ENCODE measurements at places on chromosomes 2 and 18. TPM values are rescaled to one million over a fixed set of nuclear protein-coding genes. Genes with fewer than 3 reads are reported as not detected.

- DNase-seq = no peak
These were observed 785.0 kb downstream of the SUCLG1 start for GRCh38 chr2:83674050-83674449.

- DNase-seq = no peak
These were observed 41.9 kb downstream of the PRKD3 start for GRCh38 chr2:37282746-37283145.

GRCh38 chr2:157160111-157160510, 97.4 kb upstream of the GALNT5 start:
- no peak for DNase-seq

GRCh38 chr2:69436596-69436937, 668 bp downstream of the NFU1 start:
- peak; percentile 13 for DNase-seq

GRCh38 chr2:223947711-223948205, 2.6 kb upstream of the WDFY1 start:
- no peak for DNase-seq

- no peak for DNase-seq
These were observed 56.2 kb upstream of the LRRTM4 start for GRCh38 chr2:77578354-77578753.

DNA sequence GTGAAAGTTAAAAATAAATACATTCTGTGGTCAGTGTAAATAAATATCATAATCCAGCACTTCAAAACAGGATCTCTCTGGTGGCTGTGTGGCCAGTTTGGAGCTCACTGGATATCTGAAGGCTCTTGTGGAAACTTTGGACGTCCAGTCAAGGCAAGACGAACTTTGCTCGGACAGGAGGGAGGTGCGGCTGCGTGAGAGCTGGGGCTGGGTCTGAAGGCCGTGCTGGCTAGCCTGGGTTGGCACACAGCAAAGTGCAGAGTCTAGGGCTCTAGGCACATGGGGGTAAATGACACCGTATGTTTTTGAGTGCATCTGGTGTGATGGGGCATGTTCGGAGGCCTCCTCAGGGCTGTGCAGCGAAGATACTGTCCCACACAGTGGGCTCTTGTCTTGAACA, 78.9 kb upstream of the TXNDC2 start:
- DNase-seq = no peak

DNA sequence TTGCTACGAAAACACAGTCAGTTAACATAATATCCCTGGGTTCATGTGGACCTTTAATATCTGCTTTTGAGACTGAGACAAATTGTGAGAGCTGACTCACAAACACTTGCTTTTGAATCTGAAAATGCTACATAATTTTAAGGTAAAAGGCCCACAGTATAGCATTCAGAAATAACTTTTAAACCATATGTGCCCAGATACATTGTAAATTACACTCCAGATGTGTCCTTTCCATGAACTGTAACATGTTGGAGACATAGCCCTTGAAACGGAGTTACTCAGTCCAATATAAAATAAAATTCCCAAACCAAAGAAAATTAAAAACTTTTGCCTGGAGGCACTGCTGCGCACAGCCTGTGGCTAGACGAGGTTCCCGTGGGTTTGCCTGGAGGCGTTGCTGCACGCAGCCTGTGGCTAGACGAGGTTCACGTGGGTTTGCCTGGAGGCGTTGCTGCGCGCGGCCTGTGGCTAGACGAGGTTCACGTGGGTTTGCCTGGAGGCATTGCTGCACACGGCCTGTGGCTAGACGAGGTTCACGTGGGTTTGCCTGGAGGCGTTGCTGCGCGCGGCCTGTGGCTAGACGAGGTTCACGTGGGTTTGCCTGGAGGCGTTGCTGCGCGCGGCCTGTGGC, 131.9 kb upstream of the ALKAL2 start:
- no peak for DNase-seq

- no peak for DNase-seq
These were observed 254.1 kb downstream of the TRIB2 start for GRCh38 chr2:12970861-12971260.

DNA sequence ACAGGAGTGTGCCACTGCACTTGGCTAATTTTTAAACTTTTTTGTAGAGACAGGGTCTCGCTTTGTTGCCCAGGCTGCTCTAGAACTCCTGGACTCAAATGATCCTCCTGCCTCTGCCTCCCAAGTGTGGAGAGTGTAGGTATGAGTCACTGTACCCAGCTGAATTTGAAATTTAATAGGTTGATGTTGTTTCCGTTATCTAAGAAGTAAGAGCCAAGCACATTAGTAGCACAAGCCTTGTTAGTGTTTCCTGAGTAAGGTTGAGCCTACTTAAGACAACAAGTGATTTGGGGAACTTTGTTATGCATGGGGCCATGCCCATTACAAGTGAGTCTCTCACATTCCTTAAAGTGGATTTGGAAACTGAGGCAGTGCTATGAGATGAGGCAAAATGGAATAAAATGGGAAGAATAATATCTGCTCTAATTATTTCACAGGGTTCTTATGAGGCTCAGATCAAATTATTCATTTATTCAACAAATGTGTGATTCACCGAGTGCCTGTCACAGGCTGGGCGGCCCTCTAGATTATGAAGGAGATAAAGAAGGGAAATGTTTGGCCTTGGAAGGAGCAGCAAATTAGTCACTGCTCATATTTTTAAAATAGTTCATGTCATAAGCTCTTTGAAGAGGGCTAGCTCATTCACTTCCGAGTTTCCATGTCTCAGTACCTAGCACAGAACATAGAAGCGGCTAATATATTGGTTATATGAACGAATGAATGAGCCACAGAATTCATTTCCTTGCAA, 217.2 kb downstream of the LDLRAD4 start:
- DNase-seq = no peak

- no peak for DNase-seq
These were observed 6.3 kb upstream of the GAL3ST2 start for GRCh38 chr2:241770185-241770935.

DNA sequence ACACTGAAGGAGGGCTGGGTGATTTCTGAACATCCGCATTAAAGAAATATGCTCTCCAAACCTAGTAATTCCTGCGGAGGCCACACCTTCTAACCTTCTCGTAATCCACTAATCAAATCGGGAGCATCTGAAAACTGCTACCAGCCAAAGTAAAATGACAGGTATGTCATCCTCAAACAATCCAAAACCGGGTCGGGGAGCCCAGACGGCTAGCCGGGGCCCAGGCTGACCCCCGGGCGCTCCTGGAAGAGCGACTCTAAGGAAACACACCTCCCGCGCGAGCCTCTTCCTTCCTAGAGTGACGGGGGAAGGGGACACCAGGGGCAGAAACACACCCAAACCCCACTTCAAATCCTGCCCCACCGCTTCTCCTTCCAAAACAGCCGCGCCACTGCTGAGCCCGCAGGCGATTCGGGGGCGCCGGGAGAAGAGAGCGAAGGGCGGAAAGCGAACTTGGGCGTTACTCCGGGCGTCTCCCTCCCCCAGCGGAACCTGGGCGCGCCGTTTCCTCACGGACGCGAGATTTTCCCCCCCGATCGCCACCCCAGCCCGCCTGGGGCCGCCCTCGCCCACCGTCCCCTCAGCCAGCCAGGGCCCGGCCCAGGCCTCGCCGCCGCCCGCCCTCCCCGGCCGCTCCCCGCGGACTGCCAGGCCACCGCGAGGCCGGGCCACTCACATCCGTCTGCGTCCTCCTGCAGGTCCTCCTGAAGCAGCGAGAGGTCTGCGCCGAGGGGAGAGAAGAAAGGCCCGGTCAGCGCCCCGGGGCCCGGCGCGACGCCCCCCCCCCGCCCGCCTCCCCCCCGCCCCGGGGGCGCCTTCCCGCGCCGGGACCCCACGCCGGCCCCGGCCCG, 584 bp downstream of the PPP4R1 start:
- DNase-seq = no peak

DNA sequence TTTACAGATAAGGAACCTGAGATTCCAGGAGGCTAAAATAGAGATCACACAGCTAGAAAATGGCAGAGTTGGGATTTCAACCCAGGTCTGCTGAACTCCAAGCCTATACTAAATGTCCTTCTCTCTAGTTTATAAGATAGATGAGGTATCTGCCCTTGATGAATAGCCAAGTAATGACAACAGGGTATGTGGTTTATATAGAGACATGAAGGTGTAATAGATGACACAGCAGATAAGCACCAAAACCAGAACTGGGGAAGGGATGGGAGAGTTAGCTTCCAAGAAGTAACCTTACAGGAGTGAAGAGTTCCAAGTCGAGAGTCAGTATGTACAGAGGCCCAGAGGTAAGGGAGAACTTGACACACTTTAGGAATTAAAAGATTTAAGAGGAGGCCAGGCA, 104.7 kb upstream of the UBXN4 start:
- no peak for DNase-seq

DNA sequence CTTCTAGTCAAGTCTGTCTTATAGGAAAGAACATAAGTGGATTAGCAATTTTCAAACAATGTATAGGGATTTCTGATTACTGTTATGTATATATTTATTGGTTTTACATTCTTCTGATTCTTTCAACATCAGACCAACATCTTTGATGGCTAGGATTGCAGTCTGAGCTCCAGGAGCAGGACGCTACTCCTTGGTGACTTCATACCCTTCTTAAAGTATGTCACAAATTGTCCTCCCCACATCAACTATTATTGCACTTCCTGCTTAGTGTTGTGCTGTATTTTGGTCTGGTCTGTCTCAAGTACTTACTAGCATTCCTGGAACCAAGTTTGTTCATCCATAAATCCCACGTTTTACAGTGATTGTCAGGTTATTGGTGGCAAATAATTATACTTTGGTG, 49.0 kb downstream of the MAP2 start:
- DNase-seq = no peak

- DNase-seq = no peak
These were observed 11.9 kb upstream of the IL1R1 start for GRCh38 chr2:102130647-102130991.

GRCh38 chr2:74700643-74701372, 46.8 kb downstream of the SEMA4F start:
- no peak for DNase-seq

- DNase-seq = no peak
These were observed 101.3 kb upstream of the SALL3 start for GRCh38 chr18:78878335-78878734.

- no peak for DNase-seq
These were observed 52.4 kb downstream of the LPIN1 start for GRCh38 chr2:11798701-11799435.

DNA sequence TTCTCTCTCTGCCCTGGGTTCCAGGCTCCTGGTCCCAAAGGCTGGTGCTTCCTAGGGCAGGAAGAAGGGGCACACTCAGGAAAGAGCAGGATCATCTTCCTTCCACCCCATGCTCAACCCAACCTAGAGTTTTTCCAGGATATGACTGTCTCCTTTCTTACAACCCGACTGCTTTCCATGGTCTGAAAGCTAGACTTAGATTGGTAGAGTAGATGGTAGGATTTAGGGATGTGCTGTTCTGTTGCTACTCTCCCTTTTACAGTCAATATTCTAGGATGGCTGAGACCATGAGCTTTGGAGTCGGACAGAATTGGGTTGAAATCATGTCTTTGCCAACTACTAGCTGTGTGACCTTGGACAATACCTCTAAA, 45.9 kb upstream of the IGFBP5 start:
- no peak for DNase-seq

GRCh38 chr2:218875692-218876246, 4.9 kb upstream of the WNT10A start:
- DNase-seq = no peak

GRCh38 chr18:49174478-49174877, 223.7 kb upstream of the SMAD7 start:
- DNase-seq = no peak

SERPINB5 gene
- polyA plus RNA-seq = 5.6 TPM

AFG3L2 gene
- polyA plus RNA-seq = 31.5 TPM

SMCHD1 gene
- polyA plus RNA-seq = 20.7 TPM

SLC35F6 gene
- 18.8 TPM for polyA plus RNA-seq

SLC9A4 gene
- 0.22 TPM for polyA plus RNA-seq

TANC1 gene
- polyA plus RNA-seq = 18.4 TPM

CRYGD gene
- polyA plus RNA-seq = not detected

KATNAL2 gene
- 1.8 TPM for polyA plus RNA-seq

GALNT3 gene
- 3.2 TPM for polyA plus RNA-seq

PIK3C3 gene
- polyA plus RNA-seq = 24.9 TPM

DYNAP gene
- polyA plus RNA-seq = not detected

ALKAL2 gene
- polyA plus RNA-seq = 14.5 TPM

MALT1 gene
- polyA plus RNA-seq = 8.1 TPM

GPR17 gene
- polyA plus RNA-seq = 0.47 TPM

PARD3B gene
- 9.1 TPM for polyA plus RNA-seq

SP140 gene
- polyA plus RNA-seq = 1.0 TPM

HOXD11 gene
- polyA plus RNA-seq = 3.3 TPM

NTSR2 gene
- 0.05 TPM for polyA plus RNA-seq

All from urinary bladder (tissue), 4 donors.